Caki2 (cell line): ENCODE measurements at places on chromosomes 2 and 18. TPM values are rescaled to one million over a fixed set of nuclear protein-coding genes. Genes with fewer than 3 reads are reported as not detected.

DNA sequence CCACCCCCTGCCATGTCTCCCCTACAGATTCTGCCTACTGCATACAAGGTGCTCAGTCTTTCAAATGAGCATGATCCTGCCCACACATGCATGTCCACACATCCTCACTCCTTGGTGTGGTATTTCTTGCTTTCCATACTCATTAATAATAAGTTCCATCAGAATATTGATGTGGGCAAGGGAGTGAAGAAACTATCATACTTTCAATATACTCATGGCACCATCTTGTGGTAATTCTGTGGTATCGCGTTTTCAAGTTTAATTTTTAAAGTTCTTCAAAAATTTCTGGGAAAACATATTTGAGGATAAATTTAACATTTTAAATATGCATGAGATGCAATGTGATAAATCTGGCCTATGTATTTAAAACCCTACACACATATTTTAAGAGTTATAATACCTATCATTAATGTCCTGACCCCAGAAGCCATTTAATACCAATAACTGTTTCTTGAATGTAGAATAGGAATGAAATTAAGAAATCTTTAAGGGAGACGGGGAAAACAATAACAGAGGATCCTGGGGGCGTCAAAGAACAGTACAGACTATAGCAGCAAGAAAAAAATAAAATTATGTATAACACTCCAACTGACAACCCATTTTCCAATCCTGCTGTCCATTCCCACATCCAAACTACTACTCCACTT lies 110.1 kb downstream of the ZNF385B start:
- DNase-seq, result peak; percentile 21

DNA sequence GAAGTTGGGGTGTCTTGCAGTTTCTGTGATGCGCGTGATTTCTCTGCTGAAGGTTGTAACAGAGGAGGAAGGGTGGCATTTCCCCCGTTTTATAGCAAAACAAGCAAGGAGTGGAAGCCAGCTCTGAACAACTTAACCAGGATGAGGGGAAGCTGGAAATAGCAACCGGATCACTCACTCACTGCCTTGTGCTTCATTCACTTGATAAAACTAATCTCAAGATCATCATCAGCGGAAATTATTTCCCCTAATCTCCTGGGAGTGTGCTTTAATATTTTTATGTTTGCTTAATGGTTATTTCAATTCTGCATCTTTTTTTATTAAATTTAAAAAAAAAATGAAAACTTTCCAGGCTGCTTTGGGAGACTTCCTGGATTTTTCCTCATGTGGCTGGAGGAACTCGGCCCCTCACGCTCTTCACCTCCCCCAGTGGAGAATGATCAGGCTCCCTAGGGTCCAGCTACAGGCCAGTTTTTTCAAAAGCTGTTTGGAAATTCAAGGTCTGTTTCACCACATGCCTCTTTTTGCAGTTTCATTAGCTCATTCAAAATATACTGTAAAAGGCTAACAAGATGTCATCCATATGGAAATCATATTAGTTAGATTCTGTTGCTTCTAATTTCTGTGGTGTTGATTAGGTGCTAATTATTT lies 31.7 kb downstream of the CABLES1 start:
- no peak for DNase-seq

DNA sequence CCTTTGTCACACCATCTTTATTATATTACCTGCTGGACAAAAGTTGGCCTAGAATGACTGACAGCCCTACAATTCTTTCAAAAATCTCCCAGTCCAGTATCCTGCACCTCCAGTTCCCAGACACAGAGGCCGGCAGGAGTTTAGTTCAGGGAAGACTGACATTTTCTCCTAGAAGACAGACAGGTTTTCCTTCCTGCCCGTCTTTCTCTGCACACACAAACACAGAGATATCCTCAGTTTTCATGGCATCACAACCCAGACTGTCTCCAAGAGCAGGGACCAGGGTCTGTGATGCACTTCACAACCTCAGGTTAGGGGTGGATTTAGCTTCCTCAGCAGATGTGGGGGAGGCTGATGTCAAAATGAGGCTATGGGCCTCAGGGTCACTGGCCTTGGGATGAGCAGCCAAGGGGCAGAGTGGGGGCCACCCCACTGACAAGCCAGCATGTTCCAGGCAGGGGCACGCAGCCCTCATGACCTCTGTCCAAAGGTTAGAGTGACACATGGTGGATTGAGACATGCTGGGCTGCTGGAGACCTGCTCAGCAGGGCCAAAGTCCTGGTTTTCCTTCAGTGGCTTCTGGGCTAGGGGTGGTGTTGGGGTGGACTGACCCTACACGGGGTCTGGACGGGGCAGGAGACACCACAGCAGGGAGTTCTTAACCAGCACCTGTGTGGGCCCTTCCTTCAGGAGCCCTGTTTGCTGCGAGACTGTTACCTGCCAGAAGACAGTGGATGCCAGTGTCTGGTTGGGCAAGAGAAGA lies 70.5 kb downstream of the SFXN5 start:
- DNase-seq, result no peak

- DNase-seq, result no peak
Observed at GRCh38 chr2:142822190-142822589, 55.3 kb upstream of the KYNU start.

DNA sequence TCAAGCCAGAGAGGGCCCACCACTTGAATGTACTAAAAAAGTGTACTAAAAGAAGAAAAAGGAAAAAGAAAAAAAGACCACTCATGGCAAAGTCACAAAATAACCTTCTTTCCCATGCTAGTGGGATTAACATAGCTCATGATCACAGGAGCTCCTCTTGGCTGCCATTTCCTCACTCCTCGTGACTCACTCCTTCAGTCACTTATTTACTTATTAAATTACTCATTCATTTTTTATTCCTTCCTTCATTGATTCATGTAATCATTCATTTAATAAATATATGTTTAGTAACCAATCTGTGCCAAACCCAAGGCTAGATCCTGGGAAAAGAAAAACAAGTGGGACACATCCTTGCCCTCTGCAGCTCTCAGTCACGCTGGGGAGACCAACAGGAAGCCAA lies 300.5 kb downstream of the INSIG2 start:
- peak; percentile 36 for DNase-seq

FOXD4L1 gene
- total RNA-seq, result not detected in 2 replicates

ARHGAP28 gene
- total RNA-seq, result 0.27 and 0.46 TPM in 2 replicates

DNA sequence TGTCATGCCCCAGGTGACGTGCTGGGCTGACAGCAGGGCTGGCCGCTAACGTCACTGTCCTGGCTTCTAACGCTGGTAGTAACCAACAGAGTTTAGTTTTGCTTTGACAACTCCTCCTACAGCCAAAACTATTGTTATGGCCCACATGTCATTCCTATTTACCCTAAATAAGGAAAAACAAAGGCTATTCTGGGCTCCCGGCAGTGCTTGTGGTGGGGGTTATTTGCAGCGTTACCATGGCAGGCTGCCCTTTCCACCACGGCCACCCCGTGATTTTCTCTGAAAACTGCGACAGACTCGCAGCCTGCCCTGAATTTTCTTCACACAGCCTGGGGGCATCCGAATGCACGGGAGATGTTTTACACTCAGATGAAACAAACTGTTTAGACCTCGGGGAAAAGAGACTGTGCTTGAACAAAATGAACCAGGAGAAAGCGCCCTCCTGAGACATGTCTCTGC lies 115.2 kb downstream of the FAM210A start:
- DNase-seq, result no peak

- no peak for DNase-seq
Observed at GRCh38 chr2:198991431-198991830, 466.3 kb downstream of the SATB2 start.
